Astrocyte of the cerebellum (primary cell): ENCODE measurements at places on chromosomes 12 and 14.
A peak's percentile ranks its signal among the peaks of the same experiment; 100 is the strongest.

DNA sequence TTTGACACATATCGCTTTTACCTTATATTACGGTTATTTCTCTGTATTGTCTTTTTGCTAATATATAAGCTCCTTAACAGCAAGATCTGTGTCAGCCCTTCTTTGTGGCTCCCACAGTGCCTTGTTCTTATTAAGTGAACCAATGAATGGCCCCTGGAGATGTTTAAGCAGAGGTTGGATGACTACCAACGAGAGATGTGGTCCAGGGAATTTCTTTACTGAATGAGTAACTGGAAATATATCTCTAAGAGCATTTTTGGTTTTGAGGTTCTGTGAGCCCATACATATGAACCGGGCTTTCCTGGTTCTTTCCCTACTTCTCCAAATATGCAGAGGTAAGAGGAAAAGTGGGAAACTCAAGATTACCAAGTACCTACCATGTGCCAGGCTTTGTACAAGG lies 23.5 kb downstream of the CALCOCO1 start:
- peak; percentile 54 for DNase-seq

GRCh38 chr12:46893434-46893833 lies 67.6 kb upstream of the SLC38A4 start:
- DNase-seq, result no peak

- DNase-seq, result no peak
Measured at GRCh38 chr12:104477510-104478390, 21.0 kb downstream of the CHST11 start.

- DNase-seq, result no peak
Measured at GRCh38 chr14:51041883-51042282, 53.0 kb downstream of the TRIM9 start.

DNA sequence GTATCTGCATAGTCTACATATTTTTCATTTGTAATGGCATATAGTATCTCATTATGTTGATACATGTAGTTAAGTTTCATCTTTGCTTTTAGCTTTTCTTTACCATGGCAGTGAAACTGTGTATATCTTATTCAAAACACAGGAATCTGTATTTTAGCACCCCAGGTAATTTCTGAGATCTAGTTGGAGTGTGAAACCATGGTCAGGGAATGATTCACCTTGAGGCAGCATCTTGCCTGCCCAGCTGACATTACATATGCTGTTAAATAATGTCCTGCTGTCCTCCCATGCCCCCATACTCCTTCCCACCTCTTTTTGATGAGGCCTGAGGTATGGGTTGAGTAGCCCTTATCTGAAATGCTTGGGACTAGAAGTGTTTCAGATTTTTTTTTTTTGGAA lies 125.4 kb upstream of the ATF1 start:
- DNase-seq, result no peak

- no peak for DNase-seq
Measured at GRCh38 chr14:64296561-64296960, 2.4 kb upstream of the ESR2 start.

GRCh38 chr12:52879394-52880351 lies 25.2 kb downstream of the KRT8 start:
- DNase-seq, result peak; percentile 74

DNA sequence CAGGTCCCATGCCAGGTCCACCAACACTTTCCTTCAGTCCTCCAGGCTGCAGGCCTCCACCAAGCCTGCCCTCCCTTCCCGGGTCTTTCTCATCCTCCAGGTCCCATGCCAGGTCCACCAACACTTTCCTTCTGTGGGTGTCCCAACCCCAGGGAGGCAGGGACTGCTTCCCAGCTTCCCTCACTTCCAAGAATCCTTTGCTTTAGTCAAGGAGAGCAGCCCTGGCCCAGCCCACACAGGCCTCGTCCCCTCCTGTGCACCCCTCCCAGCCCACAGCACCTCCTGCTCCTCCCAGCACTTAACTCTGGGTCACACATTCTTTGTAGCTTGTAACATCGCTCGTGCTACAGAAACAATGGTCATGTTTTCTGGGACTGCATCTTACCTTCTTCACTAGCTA lies 72.9 kb downstream of the TESC start:
- DNase-seq, result no peak

- DNase-seq, result no peak
Measured at GRCh38 chr12:25811656-25812126, 146.8 kb upstream of the RASSF8 start.

DNA sequence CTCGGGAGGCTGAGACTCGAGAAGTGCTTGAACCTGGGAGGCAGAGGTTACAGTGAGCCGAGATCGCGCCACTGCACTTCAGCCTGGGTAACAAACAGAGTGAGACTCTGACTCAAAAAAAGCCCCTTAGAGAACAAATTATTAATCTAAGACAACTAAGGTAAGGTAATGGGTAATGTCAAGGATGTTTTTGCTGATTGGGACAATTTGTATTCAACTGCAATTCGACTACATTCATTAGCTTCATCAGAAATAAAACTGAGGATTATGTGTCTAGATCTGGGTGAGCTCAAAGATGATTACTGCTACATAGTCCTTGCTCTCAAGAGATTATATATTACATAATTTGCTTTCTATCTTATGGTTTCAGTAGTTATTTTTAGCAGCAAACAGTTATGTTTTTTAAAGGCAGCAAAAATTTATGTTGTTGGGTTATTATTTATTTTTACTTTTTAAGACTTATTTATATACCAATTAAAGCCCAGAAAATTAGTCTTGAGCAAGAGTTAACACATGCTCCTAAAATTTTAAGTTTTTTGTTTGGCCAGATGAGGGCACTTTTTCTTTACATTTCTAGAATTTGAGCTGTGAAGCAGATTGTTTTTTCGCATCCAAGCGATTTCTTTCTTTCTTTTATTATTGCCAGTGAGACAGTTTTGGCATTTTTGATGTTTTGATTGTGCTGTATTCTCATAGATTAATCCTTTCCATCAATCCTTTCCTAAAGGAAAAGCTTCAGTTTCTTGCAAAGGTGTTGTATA lies 52.3 kb downstream of the PLEKHA5 start:
- no peak for DNase-seq

DNA sequence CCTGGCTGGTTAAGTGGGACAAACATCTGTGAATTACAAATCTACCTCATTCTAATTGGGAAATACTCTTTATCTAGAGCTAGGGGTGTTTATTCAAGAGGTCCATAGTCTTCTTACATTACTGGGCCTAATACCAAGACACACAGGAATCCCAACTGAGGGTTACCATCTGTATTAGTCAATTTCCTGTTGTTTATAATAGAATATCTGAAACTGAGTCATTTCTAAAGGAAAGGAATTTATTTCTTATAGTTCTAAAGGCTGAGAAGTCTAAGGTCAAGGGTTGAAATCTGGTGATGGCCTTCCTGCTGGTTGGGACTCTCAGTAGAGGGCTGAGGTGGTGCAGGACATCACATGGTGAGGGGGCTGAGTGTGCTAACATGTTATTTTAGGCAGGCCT lies 36.0 kb downstream of the RTRAF start:
- DNase-seq, result peak; percentile 81

GRCh38 chr12:7142056-7142644 lies 12.0 kb downstream of the CLSTN3 start:
- no peak for DNase-seq

- peak; percentile 5 for DNase-seq
Measured at GRCh38 chr12:85007836-85008235, 28.2 kb downstream of the TSPAN19 start.

- no peak for DNase-seq
Measured at GRCh38 chr12:89477633-89478279, 46.8 kb downstream of the GALNT4 start.

DNA sequence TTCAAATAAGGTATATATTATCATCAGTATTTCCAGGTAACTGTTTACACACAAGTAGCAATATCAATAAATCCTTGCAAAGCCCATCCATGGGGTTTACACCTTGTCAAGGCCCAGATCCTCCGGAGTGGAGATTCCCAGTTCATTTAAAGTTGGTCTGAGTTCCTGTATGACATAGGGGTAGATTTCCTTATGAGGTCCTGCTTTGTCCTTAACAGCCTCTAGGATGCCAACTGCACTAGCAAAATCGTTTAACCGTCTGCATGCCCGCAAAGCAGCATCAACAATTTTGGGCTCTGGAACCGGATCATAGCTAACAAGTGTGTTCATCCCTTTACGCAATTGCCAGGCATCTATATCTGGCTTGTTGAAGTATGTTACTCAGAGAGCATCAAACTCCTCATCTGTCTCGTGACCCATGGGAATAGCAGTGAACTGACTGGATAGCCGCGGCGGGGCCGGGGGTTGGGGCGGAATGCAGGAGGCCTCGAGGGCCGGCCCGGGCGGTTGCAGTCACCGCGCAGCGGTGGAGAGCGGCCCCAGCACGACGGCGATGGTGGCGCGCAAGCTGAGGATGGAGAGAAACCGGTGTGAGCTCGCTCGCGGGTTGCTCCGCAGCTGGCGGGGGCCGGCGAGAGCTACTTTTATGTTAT lies 30.6 kb upstream of the FBXO34 start:
- no peak for DNase-seq

- DNase-seq, result no peak
Measured at GRCh38 chr12:30439201-30439600, 256.5 kb downstream of the IPO8 start.

DNA sequence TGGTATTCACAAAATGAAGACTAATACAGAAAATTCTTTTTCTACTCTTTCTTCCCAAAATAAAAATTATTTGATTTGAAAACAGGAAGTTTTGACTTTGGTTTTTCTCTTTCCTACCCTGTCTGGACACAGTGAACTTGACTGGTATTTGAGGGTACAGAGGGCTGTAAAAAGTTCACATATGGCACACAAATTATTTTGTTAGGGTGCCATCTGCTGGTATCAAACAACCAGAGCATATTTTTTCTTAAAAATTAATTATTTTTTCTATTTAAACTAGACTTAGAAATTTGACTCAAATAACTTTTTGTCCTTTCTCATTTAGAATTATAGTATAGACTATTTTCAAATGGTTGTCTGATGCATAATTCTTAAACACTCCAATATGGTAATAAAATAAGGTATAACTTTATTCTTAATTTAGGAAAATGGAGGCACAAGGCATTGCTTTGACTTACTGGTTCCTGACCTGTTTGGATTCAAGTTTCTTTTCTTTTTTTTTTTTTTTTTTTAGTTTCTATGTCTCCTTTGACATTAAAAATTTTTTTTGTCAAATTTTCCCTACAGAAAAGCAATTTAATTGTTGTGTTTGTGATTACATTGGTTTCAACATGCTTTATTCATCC lies 390.6 kb downstream of the PRKD1 start:
- peak; percentile 24 for DNase-seq

GRCh38 chr12:4164188-4164558 lies 109.4 kb upstream of the CCND2 start:
- no peak for DNase-seq

DNA sequence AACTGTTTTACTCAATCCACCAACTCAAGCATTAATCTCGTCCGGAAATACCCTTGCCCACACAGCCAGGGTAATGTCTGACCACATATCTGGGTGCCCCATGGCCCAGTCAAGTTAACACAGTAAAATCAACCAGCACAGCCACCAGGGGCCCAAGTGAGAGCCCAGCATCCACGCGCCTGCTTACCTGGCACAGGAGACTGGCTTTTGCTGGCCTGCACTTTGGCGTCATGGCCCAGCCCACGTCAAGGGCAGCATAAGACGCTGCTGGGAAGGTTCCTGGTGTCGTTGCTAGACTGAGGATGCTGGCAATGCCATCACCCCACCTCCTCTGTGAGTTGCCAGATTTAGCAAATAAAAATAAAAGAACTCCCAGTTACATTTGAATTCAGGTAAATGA lies 53.6 kb upstream of the BCL11B start:
- DNase-seq, result no peak

DNA sequence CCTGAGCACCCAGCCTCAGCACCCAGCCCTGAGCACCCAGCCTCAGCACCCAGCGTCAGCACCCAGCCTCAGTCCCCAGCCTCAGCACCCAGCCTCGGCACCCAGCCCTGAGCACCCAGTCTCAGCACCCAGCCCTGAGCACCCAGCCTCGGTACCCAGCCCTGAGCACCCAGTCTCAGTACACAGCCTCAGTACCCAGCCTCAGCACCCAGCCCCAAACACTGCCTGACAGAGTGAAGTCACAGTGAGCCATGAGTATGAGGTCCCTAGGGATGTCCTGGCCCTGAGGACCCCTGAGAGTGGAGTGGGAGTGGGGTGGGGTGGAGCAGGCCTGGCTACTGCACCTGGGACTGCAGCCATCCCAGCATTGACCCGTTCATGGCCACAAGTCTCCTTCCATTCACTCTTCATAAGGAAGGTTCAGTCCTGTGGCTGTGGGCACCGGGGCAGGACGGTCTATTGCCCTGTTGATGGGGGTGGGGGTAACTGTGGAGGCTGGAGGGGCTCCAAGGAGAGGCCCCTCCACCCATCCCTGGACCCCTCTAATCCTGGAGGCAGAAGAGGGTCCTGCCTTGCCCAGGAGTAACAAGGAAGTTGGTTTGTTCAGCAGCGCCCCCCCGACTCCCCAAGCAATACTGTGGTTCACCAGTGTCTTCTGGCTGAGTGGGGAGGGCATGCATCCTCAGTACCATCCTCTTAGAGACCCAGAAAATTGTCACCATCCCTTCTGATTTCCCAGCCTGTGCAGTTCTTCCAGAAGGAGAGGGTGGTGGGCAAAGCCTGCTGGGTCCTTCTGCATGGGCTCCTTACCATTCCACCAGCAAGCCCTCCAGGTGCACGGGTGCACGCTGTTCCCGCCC lies 140.5 kb downstream of the ADGRD1 start:
- no peak for DNase-seq

DNA sequence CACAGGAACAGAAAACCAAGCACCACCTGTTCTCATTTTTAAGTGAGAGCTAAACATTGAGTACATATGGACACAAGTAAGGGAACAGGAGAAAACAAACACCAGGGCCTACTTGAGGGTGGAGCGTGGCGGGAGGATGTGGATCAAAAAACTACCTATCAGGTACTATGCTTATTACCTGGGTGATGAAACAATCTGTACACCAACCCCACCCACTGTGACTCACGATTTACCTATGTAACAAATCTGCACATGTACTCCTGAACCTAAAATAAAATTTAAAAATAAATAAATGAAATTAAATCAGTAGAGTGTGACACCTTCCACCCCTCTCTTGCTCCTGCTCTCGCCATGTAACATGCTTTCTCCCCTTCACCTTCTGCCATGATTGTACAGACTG lies 615.5 kb downstream of the RPL10L start:
- DNase-seq, result no peak

GRCh38 chr12:57157588-57158173 lies 10.3 kb upstream of the LRP1-AS start:
- DNase-seq, result no peak

GRCh38 chr14:98507264-98507663 lies 764.7 kb downstream of the BCL11B start:
- DNase-seq, result no peak

DNA sequence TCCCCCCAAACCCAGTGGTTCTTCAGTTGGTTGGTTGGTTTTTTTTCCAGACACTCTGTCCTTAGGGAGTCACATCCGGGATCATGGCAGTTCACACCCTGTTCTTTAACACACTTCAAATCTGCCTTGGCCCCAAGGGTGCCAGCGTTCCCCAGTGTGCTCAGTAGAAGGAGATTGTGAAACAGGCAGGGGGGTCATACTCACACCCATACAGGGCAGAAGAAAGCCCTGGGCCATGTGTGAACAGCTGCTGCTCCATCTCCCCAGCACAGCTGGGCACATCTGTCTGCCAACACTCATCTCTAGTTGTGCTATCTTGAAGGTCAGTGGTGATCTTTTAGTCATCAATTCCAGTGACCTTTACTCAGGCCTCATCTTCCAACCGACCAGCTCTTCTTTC lies 64.4 kb upstream of the FUT8 start:
- no peak for DNase-seq

- DNase-seq, result no peak
Measured at GRCh38 chr14:99309220-99309766, 37.3 kb upstream of the BCL11B start.

- no peak for DNase-seq
Measured at GRCh38 chr14:89015016-89015415, 190.6 kb downstream of the TTC8 start.
